ENCODE measurements at places on chromosomes 12 and 14.

DNA sequence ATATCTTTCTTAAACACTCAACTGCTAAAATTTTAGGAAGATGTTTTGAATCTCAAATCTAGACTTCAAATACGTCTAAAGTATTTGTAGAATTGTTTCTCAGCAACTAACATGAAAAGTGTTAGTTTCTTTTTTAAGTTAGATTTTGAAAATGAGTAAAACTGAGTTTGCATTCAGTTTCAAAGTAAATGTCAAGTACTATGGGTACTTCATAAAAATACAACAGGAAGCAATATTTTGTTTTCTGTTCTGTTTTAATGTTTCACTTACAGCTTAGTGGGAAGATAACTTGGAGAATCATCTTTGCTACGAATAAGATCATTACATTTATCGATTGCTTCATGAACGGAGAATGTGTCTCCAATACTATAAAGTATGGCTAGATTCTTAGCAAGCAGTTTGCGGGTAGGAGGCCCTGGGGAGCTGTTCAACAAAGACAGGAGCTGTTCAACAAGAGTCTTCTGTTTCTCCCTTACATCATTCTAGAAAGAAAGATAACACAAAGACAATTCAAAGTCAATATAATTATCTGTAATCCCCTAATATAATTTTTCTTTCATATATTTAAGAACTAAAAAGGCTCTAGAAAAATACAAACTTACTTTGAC is 20.2 kb downstream of the HEATR5A start:
- no peak for DNase-seq

DNA sequence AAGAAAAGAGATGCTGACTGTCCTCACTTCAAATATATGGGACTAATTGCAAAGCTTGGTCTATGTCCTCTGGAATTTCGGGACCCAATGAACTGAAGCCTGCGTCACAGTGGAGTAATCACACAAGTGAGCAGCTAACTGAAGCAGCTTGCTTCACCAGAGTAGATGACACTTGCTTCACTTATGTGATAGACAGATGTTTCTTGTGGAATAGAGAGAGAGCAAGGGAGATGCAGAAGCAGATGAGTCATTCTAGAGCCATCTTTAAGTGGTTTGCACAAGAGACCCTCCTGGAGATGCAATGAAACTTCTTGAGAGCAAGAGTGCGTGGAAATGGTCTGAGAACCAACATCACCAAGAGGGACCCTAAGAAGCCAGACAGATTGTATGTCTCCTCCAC is 1537.1 kb upstream of the FLRT2 start:
- DNase-seq = no peak

DNA sequence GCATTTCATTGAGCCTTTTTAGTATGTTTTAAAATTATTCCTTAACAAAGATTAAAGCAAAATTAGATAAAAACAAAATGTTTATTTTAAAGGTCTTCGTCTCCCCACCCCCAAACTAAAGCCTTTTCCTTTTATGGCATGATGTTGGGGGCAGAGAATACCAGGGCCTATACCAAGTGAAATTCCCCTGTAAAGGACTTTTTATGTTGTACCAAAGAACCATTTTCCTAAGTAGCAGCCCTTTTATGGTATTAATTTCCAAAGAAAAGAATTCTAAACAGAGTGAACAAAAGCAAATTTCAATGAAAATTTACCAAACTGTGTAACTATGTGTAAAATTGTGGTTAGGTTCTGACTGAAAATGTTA is 71.9 kb upstream of the GNPNAT1 start:
- no peak for DNase-seq

- DNase-seq = no peak
Measured at GRCh38 chr14:19754172-19754571, 10.8 kb downstream of the OR4Q3 start.

DNA sequence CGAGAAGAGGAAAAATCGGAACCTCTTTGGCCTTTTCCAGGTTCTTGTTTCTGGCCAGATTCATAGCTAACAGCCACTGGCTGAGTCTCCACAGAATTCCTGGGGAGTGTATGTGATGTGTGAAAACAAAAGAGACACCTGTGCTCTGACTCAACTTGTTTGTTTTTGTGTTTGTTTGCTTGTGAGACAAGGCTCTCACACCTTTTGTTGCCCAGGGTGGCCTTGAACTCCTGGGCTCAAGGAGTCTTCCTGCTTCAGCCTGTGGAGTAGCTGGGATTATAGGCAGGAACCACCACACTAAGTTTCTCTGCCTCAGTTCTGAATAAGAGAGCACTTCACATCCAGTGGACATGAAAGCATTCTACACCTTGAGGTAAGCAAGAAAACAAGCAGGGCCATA is 22.7 kb downstream of the MFAP5 start:
- DNase-seq = no peak

DNA sequence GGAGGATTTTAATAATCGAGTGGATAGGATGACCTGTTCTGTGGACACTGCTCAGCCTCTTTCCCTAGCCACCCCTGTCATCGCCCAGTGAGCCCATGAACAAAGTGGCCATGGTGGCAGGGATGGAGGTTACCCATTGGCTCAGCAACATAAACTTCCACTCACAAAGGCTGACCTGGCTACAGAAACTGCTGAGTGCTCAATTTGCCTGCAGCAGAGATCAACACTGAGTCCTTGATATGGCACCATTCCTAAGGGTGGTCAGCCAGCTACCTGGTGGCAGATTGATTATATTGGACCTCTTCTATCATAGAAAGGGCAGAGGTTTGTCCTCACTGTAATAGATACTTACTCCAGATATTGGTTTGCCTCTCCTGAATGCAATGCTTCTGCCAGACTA is 465.4 kb upstream of the FBXO33 start:
- no peak for DNase-seq

DNA sequence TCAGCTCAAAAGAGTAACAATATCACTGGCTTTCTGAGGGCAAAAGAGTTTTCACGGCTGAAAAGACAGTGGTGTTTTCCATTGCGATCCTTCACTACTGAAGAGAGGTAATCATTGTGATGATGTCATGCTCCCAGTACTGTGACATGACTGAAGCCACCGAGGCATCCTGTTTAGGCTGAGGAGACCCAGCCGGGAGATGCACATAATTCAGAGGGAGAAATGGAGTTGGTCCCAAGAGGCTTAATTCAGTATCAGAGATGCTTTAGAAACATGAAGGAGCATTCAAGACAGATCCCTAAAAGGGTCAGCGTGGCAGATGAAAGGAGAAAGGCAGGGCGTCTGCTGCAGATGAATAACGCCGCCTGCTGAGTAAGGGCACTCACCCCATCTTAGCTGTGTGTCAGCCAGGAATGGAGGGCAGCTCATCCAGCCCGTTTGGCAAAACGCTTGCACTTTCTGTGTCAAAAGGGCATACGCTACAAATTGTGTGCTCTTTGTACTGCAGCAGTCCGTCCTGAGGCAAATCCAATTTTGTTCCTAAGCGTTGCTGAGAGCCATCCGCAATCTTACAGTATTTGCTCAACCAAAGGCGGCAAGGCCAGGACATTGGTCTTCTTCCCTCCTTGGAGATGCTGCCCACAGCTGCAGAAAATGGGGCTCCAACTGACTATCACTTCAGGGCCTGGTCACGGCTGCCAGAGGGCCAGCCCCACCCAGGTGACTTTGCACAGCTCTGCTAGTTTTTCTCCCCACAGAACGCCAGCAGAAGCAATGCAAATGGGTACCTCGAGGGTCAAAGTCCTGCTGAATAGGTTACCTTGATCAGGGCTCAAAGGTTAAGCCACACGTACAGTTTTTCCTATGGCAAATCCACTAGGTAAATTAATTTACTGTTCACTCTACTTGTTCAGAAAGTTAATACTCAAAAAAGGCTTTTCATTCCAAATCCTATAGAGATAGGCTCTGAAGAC is 23.5 kb downstream of the CCDC92 start:
- DNase-seq = peak; percentile 48

GRCh38 chr12:85865890-85866289 is 8.2 kb upstream of the NTS start:
- DNase-seq = peak; percentile 61

DNA sequence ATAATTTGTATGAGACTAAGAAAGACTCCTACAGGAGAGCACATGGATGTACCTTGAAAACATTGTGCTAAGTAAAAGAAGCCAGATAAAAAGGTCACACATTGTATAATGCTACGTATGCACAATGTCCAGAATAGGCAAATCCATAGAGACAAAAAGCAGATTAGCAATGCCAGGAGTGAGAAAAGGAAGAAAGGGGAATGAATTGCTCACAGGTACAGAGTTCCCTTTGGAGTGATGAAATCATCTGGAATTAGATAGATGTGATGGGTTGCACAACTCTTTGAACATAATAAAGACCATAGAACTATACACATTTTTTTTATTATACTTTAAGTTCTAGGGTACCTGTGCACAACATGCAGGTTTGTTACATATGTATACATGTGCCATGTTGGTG is 1218.9 kb upstream of the TMEM132C start:
- no peak for DNase-seq

DNA sequence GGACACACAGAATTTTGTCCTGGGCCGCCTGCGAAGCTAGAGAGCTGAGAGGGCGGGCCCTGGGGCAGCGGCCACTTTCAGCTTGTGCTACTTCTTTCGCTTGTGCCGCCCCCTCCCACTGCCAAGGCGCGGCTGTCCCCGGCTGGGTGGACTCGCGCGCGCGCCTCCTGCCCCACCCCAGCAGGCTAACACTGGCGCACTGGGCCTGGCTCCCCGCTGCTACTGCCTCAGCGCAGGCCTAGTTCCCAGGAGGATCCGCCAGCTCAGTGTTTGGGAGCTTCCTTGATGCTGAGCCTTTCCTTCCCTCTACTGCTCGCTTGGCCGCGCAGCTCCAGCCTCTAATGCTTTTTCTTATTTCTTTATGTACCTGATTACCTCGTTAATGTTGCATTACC is 27.4 kb upstream of the METAP2 start:
- peak; percentile 85 for DNase-seq

- DNase-seq = no peak
Measured at GRCh38 chr14:67618617-67619063, 1.1 kb upstream of the ARG2 start.

GRCh38 chr12:75533239-75533638 is 21.8 kb upstream of the KRR1 start:
- no peak for DNase-seq

- no peak for DNase-seq
Measured at GRCh38 chr12:1768615-1769014, 51.8 kb upstream of the LRTM2 start.

- no peak for DNase-seq
Measured at GRCh38 chr14:101029668-101030290, 126.3 kb upstream of the RTL1 start.

DNA sequence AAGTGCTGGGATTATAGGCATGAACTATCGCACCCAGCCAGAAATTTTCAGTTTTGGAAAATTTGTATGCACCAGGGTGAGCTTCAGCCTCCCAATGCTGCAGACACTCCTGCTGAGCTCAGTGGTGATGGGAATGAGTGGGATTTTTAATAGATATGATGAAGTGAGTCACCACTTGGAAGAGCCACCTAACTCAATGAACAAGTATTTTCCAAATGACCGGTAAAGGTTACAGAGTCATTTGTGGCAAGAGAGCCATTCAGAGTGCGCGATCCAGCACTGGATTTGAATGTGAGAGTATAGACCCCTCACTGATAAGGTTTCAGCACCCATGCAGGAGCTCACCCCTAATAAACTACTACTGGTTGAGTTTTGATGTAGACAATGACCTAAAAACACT is 100.7 kb downstream of the PPP2R5C start:
- no peak for DNase-seq

- no peak for DNase-seq
Measured at GRCh38 chr12:58608711-58609110, 311.6 kb downstream of the LRIG3 start.

DNA sequence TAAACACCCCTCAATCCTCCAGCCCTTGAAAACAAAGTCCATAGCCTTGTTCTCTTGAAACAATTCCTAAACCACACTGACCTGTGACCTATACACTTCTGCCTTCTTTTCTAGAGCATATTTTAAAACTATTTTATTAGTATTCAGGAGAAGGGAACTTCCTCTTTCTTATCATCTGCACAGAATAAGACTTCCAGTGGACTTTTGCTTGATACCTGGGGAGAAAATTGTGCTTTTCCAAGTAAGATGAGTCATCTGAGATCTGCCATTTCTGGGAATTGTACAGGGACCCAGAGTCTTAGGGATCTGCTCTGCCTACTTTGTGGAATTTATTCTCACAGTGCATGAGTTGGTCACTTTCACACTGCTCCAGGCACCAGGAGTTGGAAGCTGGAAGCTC is 10.5 kb upstream of the WNT5B start:
- DNase-seq = no peak

DNA sequence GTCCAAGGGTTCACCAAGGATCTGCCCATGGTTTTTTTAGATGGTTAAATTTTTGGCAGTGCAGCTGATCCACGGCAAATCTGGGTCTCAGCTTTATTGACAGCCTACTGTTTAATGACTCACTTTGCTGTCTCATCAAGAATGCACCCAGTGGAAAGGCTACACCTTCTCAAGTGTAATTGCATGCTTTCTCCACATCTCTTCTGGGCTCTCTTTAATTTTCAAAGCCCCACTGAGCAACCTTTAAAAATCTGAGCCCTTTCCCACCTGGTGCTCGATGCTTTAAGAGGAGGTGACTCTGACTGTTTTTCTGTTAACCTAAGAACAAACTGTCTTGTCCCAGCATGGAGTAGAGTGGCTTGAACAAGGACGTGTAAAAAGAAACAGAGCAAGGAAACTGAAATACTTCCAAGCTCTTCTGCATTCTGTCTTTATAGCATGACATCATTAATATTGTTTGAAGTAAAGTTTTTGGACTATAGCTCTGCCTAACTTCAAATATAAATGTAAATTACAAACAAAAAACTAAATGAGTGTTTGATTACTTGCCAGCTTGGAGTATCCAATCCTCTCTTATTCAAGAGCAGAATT is 214.2 kb upstream of the KRR1 start:
- no peak for DNase-seq

GRCh38 chr12:124442772-124443445 is 124.5 kb downstream of the NCOR2 start:
- DNase-seq = no peak

DNA sequence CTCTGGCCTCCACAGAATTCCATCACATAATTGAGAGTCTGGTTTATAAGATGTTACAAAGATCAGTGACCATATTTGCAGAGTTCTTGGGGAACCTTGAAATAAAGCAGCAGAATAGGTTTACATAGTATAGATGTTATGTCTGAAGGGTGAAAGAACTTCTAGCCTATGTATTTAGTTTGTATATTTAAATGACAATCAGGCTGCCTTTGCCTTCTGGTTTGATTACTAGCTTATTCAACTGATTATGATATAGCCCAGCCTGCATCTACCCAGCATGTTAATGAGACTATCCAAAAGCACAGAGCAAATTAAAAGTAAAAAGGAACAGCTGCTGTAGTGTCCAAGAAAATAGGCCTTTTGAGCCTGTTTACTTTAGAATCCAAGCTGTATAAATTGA is 85.3 kb downstream of the APAF1 start:
- DNase-seq = no peak

DNA sequence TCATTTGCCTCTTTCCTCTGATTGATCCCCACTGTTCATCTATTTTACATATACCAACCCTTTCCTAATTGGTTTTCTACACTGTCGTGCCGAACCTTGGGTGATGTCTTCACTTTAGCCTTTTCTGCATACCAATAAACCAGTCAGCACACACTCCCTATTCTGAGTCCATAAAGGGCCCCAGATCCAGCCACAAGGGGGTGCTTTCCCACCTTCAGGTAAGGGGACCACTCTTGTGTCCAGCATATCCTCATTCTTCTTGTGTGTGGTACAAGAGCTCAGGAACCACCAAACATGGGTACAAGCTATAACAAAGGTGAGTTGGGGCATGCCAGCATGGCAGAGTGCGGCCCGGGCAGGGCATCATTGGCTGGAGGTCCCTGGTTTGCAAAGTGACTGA is 859.8 kb downstream of the FSCB start:
- DNase-seq = no peak
